ENCODE measurements at places on chromosomes 3 and 15.
A peak's percentile ranks its signal among the peaks of the same experiment; 100 is the strongest.

DNA sequence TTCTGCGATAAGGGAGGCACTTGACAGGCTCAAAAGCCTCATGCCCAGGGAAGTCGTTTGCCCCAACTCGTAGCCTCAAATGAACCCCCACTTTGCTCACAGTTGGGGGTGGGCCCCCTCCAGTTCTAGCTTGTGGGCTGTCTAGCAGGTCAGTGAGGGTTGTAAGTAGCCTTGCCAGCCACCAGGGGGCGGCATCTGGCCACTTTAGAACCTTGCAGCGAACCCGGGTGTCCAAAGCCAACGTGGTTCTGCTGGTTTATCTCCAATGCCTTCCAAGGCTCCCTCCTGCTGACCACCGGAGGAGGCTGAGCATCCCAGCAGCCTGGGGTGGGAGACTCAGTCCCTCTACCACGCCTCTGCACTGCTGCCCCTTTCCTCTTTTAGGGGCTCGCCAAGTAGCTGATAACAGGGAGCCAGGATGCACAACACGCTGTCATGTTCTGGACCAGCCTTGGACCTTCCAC lies 9.2 kb upstream of the RBSN start:
- DNase-seq: peak; percentile 60

DNA sequence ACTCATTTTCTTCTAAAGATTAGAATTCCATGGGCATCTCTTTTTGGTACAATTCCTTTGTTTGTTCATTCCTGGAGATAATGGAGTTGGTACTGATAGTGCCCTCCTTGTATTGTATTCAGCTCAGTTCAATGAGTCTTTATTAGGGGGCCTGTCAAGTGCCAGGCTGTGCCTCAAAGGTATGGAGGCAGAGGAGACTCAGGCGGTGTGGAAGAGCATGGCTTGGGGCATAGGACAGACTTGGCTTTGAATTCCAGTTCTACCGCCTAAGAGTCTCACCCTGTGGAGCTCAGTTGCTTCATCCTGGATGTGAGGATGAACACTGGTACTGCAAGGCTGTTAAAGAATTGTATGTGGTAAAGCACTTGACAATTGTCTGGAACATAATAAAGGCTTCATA lies 196.6 kb upstream of the IL12A start:
- no peak for DNase-seq

DNA sequence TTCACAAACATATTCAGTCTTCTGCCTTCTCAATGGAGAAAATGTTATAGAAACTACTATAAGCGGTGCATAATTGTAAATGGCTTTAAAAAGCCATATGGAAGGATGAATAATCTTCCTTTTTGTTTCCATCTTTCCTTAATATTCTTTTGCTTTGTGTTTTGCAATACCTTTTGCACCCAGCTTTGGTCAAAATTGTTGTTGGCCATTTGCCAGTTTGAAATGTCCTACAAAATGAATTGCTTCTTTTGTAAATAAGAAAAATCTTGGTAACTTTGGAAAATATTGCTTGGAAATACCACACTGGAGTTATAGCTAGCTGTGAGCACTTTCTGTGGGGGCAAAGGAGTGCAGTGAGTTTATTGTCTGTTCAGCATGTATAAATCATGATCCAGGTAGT lies 93.5 kb upstream of the NR2F2 start:
- no peak for DNase-seq

- no peak for DNase-seq
Observed at GRCh38 chr3:52774066-52774713, 3.2 kb upstream of the ITIH1 start.

- DNase-seq: peak; percentile 25
Observed at GRCh38 chr3:10757021-10757820, 58.8 kb upstream of the SLC6A11 start.

DNA sequence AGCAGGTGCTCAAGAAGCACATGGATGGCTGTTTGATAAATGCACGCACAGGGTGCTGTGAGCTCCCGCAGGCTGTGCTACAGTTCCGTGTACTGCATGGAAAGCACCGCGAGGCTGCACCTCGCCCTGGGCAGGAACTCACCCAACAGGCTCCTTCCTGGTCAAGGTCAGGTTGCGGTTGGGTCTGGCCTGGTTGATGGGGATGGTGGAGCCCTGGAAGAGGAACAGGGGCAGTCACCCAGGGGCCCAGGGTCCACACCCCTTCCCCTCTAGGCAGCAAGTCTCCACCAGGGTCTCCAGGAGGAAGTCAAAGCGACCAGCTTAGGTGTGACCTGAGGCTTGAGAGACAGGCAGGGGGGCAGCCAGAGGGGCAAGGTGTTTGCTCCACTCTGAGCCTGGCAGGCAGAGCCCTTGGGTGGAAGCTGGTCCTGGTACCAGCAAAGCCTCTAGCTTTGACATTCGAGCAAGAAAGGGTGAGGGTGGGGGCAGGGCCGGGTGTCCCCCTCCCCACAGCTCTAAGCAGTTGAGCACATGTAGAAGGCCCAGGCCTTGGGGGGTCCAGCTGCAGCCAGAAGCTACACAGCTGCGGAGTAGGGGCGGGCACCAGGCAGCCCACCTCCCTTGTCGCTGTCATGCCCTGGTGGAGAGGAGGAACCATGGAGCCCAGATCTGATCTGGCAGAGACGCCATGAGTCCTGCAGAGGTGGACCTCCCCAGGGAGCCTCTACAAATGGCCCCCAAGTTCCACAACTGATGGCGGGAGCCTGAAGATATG lies 46.3 kb upstream of the SLC41A3 start:
- DNase-seq: no peak

DNA sequence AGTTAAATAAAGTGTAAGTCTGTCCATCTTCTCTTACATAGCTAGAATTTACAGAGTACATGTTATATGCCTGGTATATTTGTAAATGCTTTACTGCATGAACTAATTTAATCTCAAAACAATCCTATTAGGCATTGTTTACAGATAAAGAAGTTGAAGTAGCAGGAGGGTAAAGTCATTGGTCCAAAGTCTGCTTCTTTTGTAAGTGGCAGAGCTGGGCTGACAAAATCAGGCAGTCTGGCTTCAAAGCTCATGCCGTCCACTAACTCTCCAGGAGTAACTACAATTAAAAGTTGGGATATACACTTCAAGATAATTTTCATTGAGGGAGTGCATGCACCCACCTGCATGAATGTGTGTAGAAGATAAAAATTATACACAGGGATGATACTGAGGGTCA lies 27.3 kb downstream of the VGLL3 start:
- DNase-seq: no peak

DNA sequence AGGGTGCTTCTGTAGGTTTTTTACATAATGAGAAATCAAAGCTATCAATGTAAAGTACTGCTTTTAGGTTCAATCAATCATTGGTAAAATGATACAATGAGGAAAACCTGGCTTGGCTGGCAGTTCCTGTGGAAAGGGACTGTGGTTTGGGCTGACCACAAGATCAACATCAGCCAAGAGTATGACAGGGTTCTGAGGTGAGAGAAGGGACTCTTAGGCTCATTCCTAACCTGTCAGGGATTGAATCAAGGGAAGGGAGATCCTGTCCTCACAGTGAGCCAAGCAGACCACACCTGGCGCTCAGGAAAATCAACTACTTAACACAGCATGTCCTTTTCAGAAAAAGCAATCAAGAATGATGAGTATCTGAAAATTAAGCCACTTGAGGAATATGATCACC lies 111.1 kb downstream of the MAGI1 start:
- DNase-seq: no peak

DNA sequence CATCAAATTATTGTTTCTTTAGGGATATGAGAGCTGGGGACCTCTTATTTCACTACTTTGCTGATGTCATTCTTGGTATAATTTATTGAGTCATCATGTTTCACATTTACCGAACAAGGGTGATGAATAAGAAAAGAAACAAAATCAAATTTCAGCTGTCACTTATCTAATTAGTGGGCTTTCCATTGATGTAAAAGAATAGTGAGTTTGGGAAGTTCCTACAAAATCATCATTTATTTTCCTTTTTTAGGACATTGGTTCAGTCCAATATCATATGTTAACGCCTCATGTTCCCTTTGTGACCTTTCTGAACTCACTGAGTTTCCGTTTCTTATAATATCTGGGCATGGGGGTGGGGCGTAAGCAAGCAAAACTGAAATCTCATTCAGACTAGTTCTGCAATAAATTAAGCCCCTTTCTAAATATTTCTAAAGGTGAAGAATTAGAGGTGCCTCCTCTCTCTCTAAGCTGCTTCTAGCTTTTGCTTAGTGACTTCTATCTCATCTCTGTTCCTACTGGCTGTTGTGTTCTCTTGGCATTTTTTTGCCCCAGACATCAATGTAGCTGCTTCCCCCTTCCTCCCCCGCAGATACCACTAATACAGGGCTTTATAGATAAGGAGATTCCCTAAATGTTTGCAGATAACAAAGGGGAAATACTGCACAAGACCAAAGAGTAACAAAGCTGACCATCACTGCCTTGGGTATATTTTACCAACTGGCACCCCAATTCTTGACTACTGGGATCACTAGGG lies 238.0 kb upstream of the CTNNB1 start:
- DNase-seq: no peak

DNA sequence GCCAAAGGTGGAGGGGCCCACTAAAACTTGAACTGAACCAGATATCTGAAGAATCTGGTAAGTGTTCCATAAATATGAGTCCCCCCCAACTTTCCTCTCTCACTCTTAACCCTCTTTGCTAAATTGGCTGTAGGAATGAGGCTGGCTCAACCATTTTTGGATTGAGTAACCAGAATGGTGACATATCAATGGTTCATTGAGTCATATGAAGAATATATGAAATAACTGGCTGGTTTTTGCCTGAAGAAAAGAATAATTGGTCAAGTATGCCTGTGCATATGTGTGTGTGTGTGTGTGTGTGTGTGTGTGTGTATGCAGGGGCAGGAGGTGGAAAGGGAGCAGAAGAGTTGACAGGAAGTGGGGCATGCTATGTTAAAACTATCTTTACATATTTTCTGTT lies 472.9 kb upstream of the THBS1 start:
- DNase-seq: no peak

- no peak for DNase-seq
Observed at GRCh38 chr3:108092501-108092900, 1.7 kb upstream of the CD47 start.

GRCh38 chr3:124557433-124558232 lies 172.6 kb upstream of the UMPS start:
- DNase-seq: peak; percentile 42

- no peak for DNase-seq
Observed at GRCh38 chr3:189589179-189589569, 42.0 kb upstream of the TP63 start.

DNA sequence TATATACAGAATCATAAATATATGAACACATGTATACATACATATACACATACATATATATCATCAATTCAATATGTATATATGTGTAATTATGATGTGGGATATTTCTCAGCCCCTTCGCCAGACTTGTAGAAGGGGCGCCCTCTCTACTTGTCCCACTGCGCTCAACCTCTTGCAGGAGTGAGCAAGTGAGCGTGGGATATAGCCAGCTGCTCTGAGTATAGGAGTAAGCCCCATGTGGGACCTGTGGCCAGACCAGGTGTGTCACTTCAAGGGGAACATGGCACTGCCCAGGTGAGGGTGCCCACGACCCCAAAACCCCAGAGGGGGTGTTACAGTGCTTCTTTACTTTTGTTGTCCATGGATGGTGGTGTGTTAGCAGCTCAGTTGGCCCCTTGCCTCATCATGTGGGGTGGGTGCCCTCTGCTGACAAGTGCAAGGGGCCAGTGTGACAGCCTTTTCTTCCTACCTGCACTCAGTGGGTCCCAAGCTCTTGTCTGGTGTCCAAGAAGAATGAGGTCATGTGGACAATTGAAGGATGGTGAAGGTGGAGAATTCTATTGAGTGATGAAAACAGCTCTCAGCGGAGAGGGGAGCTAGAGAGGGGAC lies 304.1 kb downstream of the UNC13C start:
- DNase-seq: no peak

DNA sequence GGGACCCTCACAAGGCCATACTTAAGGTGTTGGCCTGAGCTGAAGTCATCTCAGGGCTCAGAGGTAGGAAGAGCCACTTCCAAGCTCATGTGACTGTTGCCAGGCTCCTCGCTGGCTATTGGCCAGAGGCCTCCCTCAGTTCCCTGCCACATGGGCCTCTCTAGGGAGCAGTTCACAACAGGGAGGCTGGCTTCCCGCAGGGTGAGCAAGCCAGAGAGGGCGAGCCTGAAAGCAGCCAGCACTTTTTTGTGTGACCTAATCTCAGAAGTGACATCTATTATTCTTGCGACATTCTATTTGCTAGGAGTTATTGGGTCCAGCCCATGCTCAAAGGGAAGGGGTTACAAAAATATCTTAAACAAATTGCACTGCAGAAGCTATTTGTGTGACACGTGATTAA lies 201.4 kb downstream of the SSR3 start:
- no peak for DNase-seq

DNA sequence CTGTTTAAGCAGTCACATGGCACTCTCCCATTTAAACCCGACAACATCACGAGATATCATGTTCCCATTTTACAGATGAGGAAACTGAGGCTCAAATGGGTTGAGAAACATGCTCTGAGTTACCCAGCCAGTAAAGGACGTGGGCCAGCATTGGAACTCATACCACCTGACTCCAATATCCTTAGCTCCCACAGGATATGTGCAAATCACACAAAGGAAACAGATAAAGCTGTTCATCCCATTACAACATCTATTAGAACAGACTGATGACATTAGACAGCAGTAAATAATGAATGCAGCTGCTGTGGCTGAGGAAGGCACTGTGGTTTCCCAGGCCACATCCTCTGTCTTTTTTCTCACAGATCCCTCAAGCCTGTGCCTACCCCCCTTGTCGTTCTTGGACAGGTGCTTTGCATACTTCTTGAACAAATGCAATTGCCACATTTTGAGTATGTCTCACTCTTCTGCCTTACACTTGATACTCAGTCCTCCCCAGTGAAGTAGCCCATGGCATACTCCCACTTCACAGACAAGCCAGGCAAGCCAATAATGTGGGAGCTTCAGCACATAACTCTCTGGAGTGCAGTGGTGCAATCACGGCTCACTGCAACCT lies 17.7 kb downstream of the FRMD4B start:
- no peak for DNase-seq

DNA sequence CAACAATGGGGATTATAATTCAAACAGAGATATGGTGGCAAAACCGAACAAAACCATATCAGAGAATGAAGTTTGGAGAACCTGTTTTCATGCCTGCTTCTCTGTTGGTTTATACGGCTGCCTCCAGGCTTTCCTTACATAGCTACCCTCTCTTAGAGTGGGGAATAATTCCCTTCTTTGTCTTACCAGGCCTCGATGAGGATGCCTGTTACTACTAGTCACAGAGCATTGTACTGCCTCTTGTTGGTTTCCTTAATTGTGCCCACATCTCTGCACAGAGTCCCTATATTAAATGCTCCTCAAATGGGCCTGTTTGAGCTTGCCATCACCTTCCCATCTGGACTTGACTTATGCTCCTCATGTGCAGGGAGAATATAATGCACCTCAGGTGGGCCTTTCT lies 92.9 kb downstream of the NCEH1 start:
- no peak for DNase-seq

- no peak for DNase-seq
Observed at GRCh38 chr3:182937293-182938051, 42.9 kb downstream of the DCUN1D1 start.

- DNase-seq: no peak
Observed at GRCh38 chr15:48315041-48315440, 16.2 kb upstream of the DUT start.

GRCh38 chr3:195040094-195040493 lies 230.9 kb downstream of the XXYLT1 start:
- no peak for DNase-seq
